ENCODE measurements at places on chromosomes 6 and 20.

DNA sequence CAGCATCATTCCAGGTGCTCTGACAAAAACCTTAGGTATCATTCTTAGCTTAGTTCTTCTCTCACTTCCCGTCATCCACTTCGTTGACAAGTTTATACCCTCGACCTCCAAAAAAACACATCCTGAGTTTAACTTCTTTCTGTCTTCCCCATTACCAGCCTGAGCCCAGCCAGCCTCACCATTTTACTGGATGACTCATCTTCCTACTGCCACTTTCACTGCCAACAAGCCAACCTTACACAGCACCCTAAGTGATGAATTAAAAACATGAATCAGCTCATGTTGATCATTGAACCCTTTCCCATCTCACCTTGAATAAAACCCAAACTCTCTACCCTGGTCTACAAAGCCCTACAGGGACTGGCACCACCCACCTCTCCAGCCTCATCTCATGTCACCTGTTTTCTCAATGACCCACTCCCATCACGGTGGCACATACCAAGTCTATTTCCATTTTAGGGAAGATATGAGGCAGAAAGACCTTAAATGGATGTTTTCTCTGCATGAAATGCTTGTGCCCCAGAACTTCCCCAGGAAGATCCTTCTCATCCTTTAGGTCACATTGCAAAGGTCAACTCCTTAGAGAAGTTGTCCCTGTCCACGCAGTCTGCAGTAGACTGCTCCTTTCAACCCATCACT lies 9.9 kb upstream of the UST start:
- no peak for DNase-seq

DNA sequence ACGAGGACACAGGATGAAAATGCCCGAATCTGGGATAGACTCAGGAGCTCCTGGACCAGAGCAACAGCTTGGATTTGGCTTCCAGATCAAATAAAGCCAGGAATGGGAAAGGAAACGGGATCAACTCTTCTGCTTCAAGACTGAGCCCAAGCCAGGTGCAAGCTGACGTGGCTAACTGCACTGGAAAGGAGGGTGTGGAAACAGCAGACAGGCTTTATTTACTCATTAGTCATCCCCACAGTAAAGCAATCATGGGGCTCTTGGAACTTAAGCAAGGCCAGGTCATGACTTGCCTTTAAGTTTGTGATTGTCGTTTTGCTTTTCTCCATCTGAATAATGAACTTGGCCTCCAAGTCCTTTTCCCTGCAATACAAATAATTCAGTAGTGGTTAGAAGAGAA lies 45.2 kb downstream of the KIF16B start:
- DNase-seq, result no peak

GRCh38 chr6:46645265-46645664 lies 7.4 kb downstream of the CYP39A1 start:
- no peak for DNase-seq

GRCh38 chr20:25100914-25101313 lies 19.0 kb upstream of the VSX1 start:
- DNase-seq, result no peak

- no peak for DNase-seq
These were observed 274.5 kb upstream of the NRSN1 start for GRCh38 chr6:23851522-23851921.

DNA sequence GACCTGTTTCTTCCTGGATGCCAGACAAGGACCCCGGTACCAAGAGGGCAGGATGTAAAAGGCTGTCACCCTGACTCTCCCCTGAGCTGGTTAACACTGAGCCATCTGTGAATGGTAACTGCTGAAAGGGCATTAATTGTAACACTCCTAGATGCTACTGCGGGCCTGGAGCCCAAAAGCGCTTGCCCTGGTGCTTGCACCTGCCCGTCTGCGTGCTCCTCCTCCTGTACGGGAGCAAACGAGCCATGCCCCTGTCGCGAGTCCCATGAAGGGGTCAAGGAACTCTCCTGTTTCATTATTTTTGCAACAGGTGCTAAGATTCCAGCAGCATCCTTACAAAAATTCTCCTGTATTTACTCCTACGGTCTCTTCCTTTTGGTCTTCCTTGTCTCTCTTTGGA lies 140.0 kb upstream of the LAMA2 start:
- DNase-seq, result no peak

Data from CMK (cell line).